ENCODE measurements at places on chromosomes 5 and 9.

DNA sequence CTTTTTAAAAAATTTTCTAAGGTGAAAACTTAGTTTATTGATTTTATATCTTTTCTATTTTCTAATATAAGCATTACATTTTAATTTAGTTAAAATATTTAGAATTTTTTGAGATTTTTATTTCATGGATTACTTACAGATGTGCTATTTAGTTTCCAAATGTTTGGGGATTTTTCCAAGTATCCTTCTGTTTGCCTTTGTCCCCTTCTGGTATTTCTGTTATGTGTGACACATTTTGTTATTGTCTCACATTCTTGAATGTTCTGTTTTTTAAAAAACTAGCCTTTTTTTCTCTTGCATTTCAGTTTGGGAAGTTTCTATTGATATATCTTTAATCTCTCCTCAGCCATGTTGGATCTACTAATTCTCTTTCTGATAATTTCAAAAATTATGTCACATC lies 234.9 kb downstream of the FAM170A start:
- no peak for DNase-seq

- no peak for DNase-seq
These were observed 75.2 kb upstream of the SPTLC1 start for GRCh38 chr9:92190536-92190790.

GRCh38 chr9:127847833-127848755 lies 6.4 kb downstream of the ENG start:
- DNase-seq, result no peak

DNA sequence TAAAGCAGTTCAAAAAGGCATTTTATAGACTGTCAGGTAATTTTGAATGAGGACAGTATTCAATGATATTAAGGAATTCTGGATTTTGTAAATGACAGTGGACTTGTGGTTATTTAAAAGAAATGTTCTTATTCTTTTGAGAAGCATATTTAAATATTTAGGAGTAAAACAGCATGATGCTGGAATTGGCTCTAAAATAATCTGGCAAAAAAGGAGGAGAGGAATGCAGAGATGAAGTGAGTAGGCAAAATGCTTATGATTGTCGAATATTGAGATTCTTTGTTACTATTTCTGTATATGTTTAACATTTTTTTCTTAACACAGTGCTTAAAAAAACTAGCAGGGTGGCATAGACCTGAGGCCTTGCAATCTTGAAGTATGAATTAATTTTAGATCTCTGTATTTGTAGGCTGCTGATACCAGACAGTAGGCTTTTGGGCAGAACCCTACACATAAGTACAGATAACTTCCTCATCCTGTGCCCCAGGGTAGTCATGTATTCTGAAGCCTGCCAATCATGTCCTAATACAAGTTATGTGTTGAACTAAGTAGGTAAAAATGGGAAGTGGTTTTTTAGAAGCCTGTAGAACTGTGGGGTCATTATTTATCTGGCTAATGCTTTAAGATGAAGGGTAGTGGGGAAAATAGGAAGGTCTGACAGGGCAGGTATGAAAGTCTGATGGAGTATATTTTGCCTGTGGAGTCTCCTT lies 9.4 kb downstream of the CD180 start:
- DNase-seq, result no peak

- no peak for DNase-seq
These were observed 1274.0 kb upstream of the C9orf72 start for GRCh38 chr9:28847331-28847730.

- DNase-seq, result no peak
These were observed 174.2 kb downstream of the TMEM161B start for GRCh38 chr5:88094403-88094802.

DNA sequence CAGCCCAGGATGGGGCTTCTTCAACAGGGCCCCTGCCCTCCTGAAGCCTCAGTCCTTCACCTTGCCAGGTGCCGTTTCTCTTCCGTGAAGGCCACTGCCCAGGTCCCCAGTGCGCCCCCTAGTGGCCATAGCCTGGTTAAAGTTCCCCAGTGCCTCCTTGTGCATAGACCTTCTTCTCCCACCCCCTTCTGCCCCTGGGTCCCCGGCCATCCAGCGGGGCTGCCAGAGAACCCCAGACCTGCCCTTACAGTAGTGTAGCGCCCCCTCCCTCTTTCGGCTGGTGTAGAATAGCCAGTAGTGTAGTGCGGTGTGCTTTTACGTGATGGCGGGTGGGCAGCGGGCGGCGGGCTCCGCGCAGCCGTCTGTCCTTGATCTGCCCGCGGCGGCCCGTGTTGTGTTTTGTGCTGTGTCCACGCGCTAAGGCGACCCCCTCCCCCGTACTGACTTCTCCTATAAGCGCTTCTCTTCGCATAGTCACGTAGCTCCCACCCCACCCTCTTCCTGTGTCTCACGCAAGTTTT lies 23.6 kb downstream of the PCDHGC5 start:
- DNase-seq, result peak; percentile 79

DNA sequence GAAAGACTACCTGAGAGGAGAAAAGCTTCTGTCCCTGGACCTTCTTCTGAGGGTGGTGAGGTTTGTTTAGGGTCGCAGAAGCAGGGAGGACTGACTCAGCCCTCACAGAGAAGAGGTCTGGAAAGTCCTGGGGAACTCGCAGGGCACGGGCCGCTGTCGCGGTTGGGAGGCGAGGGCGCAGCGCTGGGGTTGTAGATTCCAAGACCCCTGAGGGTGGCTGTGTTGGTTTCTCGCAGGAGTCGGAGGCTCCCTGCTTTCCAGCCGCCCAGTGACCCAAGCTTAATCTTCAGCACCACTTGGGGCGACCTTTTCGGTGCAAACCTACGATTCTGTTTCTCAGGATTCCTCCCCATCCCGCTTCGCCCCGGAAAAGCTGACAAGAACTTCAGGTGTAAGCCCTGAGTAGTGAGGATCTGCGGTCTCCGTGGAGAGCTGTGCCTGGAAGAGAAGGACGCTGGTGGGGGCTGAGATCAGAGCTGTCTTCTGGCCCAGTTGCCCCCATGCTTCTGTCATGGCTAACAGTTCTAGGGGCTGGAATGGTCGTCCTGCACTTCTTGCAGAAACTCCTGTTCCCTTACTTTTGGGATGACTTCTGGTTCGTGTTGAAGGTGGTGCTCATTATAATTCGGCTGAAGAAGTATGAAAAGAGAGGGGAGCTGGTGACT lies 482 bp downstream of the SLC27A6 start:
- no peak for DNase-seq

- no peak for DNase-seq
These were observed 43.7 kb downstream of the FGF18 start for GRCh38 chr5:171462928-171463861.

DNA sequence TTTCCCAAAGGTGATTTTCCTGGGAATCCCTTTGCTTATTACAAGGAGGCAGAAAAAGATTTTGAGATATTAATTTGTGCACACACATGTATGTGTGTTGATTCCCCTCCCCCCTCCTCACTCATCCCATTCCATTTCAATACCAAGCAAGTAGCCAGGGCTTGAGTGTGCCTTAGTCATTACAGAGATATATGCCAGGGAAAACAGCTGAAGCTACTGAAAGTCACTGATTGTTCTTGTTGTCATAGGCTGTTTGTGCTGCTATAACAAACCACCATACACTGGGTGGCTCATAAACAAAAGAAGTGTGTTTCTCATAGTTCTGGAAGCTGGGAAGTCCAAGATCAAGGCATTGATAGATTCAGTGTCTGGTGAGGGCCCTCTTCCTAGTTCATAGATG lies 158.6 kb downstream of the BAAT start:
- no peak for DNase-seq

- no peak for DNase-seq
These were observed 76.7 kb downstream of the SVEP1 start for GRCh38 chr9:110502842-110503241.

- no peak for DNase-seq
These were observed 68.0 kb upstream of the CTSL start for GRCh38 chr9:87657893-87658292.

DNA sequence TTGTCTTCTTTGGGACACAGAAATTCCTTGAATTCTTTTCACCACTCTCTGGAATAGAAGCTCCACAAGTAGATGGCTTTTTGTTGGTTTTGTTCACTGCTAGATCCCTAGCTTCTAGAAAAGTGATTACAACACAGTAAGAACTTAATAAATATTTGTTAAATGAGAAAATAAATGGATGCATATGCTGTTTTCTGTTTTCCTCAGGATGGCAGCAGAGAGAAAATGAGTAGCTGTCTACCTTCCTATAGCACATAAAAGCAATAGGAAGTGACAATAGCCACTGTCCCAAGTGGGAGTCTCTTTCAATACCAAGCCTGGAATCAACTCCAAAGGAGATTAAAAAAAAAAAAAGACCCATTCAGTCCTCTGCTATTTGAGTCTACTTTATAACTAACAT lies 100.6 kb upstream of the NREP start:
- DNase-seq, result no peak

DNA sequence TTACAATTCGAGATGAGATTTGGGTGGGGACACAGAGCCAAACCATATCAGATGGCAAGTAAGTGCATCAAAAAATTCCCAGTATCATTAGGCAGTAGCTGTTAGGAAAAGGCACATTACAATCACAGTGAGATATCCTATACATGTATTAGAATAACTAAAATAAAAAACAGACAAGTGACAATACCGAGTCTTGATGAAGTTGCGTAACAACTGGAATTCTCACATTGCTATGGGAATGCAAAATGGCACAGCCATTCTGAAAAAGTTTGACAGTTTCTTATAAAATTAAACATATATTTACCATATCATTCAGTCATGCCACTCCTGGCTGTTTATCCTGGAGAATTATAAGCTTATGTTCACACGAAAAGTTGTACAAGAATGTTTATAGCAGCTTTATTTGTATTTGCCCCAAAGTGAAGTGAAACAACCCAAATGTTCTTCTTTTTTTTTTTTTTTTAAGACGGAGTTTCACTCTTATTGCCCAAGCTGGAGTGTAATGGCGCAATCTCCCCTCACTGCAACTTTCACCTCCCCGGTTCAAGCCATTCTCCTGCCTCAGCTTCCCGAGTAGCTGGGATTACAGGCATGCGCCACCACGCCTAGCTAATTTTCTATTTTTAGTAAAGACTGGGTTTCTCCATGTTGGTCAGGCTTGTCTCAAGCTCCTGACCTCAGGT lies 93.1 kb upstream of the TLE1 start:
- DNase-seq, result no peak

DNA sequence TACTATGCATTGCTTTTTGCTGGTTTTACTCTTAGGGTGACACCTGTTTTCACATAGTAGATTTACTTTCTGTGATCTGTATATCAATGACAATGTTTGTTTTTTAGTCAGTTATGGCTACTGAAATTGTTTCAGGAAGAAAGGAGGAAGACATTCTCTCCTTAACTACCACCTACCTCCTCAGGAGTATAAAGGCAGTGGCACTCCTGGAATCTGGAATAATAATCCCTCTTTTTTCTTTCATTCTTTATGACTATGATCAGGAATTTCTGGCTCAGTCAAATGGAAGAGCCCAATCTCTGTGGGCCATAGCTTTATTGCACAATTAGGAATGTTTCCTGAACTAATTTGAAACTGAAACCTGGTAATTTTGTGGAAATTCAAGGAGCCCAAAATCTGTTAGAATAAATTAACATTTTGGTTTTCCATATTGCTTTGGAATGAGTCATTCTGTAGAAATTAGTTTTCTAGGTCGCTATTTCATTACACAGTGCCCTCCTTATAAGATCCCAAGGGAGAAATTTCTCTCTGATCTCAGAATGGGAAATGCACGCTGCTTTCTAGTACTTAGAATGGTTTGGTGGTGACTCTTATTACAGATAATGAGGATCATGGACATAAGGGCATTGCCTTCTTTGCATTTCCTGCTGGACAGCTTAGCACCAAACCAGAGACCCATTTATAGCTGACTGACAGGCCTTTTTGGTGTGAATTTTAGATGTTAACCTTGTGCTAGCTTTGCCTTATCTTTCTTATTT lies 95.3 kb upstream of the VLDLR start:
- DNase-seq, result no peak

DNA sequence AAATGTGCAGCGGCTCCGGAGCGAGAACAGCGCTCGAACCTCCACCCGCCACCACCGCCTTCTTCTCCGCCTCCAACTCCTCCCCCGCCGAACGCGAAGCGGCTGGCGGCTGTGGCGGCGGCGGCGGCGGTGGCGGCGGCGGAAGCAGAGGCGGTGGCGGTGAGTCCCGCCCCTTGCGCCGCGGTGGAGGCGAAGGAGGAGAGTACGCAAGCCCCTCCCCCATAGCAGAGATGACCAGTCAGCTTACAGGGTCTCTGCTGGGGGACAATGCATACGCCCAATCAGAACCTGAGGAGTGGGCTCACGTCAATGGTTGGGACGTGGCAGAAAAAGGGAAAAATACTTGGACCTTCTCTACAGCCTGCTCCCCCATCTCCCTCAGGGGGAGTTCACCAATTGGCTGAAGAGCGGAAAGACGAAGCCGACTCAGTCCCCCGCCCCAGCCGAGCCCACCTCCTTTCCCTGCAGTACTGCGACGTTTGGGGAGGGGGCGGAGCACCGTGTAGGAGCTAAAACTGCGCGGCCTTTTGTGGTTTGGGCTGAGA lies at the start of gene PJA2:
Gene PJA2, minus strand, starts transcription at position 131 of the 545 bp plus-strand sequence. CDS start 26,541 bp downstream, outside the sequence.
- peak; percentile 98 for DNase-seq

DNA sequence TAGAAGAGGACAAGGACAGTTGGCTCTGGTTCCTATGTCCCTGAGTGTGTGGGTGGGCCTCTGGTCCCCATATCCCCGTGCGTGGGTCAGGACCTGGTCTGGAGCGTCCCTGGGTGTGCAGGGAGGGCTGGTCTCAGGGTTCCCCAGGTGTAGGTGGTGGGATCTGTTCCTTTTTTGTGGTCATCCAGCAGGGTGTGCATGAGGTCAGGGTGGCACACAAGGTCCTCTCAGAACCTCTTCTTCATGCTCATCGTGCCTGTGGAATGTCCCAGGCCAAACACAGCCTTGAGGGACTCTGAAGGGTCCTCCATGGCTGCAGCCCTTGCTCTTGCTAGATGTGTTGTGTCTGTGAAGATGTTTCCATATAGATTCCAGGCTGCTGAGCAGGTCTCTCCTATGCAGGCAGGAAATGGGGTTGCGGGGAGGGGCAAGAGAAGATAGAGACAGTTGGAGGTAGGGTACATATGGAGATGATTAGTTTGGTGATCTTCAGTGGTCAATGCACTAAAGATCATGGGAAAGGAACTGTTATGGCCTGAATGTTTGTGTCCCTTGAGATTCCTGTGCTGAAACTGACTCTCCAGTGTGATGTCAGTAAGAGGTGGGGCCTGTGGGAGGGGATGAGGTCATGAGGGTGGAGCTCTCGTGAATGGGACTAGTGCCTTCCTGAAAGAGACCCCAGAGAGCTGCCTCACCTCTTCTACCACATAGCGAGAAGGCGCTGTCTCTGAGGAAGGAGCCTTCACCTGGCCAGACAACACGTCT lies 53.1 kb downstream of the NXNL2 start:
- no peak for DNase-seq

DNA sequence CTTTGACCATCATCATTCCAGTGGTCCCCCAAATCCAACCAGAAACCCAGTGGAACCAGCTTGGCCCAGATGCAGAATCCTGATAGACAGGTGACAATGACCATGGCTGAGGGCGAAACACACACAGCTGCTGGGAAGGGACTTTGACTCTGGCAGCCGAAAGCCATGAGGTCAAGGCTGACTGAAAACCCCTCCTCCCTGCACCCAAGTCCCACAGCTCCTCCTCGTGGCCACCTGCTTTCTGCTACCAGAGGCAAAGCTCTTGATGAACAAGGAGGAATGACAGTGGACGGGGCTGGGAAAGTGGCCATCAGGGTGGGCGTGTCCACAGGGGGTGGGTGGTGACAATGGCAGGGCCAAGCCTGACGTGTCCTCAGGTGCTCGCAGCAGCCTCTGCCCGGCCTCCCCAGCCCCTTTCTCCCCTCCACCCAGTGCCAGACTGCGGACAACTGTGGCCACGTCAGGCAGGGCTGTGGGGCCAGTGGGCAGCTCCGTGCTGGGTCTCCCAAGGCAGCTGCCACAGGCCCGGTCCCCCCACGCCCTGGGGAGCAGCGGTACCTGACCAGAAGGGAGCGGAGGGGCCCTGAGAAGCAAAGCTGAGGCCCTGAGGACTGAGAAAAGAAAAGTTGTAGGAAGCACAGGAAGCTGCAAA lies 30.8 kb upstream of the SARDH start:
- DNase-seq, result no peak
